Renal pelvis (tissue), 12 donors: ENCODE measurements at places on chromosomes 5 and 9. TPM values are rescaled to one million over a fixed set of nuclear protein-coding genes. Genes with fewer than 3 reads are reported as not detected.

The F12 gene
- 20.7 TPM for polyA plus RNA-seq

DNA sequence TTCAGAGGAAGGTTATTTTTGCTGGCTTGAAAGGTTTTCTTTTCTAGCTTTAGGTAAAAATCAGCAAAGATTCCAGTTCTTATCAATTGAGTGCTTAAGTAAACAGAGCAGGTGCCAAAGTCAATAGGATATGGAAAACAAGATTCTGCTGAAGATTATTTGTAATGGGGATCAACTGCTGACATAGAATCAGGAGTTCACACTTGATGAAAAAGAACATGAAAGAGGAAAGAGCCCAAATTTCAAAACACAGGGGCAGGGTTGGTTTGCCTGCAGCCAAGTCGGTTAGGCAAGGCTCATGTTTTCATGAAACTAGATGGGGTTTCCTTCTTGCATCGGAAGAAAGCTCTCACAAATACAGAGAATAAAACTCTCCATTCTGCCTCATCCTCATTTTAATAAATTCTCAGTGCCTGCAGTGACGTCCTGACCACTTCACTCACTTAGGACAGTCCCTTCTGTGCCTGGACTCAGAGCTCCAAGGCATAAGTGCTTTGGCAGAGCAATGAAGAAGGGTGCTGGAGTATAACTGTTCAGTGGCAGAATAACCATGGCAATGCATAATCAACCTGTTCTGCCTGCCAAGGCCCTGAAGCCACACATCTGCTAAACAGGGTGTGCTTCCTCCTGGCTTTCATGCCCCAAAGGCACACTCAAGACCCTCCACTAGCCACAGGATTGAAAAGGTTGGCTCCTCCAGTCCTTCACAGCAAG is 179.6 kb downstream of the GNAQ start:
- no peak for DNase-seq

GRCh38 chr9:89278997-89279739 is 31.8 kb upstream of the CKS2 start:
- peak; percentile 49 for DNase-seq

- DNase-seq = no peak
These were observed 16.0 kb upstream of the ERGIC1 start for GRCh38 chr5:172818081-172818480.

The TMOD1 gene
- polyA plus RNA-seq = 1.9 TPM

DNA sequence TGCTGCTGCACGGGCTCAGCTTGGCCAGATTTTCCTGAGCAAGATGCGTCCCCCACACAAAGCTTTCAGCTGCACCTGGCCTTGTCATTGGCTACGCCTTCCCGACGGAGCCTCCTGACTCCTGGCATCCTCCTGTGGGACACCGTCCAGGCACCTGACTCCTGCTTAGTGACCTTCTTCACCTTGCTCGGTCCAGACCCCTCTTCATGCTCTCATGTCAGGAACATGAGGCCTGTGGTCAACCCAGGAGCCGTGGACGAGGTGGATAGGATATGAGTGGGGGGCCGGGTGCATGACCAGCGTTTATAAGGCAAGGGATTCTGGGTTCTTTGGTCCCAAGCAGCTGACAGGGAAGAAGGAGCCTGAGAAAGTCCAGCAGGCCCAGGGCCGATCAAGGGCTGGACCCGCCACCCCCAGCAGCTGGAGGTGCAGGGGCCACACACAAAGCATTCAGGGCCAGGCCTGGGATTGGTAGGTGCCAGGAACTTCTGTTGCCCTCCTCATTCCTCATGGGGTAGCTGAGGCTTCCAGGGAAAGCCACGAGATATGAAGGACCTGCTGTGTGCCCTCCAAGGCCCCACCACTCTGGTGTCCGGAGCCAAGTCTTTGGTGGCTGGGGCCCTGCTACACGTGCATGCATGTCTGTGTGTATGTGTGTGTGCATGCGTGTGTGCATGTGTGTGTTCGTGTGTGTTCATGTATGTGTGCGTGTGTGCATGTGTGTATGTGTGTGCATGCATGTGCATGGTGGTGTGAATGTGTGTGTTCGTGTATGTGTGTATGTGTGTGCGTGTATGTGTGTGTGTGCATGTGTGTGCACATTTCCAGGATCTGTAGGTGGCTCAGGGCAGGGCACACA is 34.9 kb downstream of the SLC6A3 start:
- no peak for DNase-seq

The CDH9 gene
- 7.2 TPM for polyA plus RNA-seq

The INSYN2B gene
- polyA plus RNA-seq = 2.1 TPM

GRCh38 chr9:13568405-13568804 is 288.9 kb upstream of the MPDZ start:
- DNase-seq = no peak

The KIF12 gene
- polyA plus RNA-seq = 227 TPM

The TMEM8B gene
- 31.1 TPM for polyA plus RNA-seq

DNA sequence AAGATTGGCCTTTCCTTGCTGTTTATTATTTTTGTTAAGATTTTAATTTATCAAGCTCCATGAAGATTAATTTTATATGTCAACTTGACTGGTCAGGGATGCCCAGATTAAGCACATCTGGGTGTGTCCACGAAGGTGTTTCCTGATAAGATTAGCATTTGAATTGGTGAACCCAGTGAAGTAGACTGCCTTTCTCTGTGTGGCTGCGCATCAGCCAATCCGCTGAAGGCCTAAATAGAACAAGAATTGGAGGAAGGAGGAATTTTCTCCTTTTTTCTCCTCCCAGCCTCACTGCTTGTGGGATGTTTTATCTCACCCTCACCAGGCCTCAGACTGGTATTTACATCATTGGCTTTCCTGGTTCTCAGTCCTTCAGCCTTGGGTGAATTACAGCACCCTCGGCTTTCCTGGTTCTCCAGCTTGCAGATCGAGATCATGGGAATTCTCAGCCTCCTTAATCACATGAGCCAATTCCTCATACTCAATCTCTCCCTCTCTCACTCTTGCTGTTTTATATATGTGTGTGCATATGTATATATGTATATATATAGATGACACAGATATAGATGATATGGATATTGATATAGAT is 135.4 kb upstream of the SPEF2 start:
- no peak for DNase-seq

- DNase-seq = no peak
These were observed 210.4 kb upstream of the SLC30A5 start for GRCh38 chr5:68883436-68883835.

DNA sequence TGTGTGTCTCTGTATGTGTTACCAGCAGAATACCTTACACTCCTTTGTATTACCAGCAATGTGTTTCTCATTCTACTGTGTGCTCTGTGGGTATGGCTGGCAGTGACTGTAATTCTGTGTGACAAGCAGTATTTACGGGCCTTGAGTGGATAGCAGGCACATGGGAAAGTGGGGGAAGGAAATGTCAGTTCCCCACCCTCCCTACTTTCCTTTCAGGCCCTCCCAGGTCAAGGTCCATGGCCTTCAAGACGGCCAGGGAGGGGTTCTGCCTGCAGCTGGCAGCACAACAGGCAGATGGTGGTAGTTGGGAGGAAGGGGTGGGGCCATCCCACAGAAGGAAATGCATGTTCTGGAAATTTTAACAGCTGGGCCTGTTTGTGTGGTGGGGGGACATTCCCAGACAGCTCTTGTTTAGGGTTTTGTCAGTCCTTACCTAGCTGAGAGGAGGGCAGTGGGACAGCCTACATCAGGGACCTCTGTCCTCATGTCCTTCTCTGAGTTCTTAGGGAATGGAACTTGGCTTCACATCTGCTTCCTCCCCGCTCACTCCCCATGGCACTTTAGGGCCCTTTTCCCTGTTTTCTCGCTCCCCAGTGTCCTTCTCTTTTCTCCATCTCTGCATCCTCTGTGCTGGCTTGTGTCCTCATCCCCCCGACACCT is 14.6 kb upstream of the TNIP1 start:
- DNase-seq = peak; percentile 30

DNA sequence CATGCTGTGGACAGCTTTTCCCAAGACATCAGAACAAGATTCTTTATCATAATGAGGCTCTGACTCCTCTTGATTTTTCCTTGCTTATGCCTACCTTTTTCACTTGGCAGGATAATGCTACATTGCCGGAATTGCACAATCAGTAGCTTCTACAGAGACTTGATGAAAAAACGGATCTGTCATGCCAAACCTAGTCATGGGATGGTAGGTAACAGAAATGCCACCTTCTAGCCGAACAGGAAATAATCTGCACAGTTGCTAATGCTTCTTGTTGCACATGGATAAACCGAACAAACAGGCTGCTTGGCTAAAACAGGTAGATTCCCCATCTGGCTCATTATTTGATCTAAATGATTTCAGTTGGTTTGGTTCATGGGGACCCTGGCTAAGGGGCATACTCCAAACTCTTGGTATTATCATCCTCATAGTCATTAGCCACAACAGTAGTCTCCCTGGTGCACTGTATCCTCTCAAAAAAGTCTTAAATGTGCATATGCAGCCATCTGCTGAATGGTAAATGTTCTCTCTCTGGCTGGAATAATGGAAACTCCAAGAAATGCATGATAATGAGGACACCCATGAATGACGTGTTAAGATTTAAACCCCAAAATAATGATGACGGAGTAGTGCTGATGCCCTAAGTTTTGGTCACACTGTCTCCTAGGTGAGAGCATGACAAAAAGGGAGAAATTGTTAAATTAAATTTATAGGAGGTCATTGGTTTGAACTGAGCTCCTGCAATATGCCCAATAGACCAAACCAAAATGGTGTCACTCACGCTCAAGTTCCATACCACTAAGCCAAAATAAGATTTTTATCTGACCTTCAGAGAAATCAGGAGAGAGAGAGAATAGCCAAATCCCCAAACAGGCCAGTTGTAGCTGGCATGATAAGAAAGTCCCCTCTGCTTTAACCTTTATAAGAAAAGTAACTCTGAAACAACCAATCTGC is 47.0 kb downstream of the RAPGEF1 start:
- DNase-seq = no peak

The MAN2A1 gene
- 70.5 TPM for polyA plus RNA-seq

The SYK gene
- polyA plus RNA-seq = 34.6 TPM

The ARL14EPL gene
- polyA plus RNA-seq = not detected

- no peak for DNase-seq
These were observed 80.5 kb downstream of the PLPP1 start for GRCh38 chr5:55454282-55454681.

GRCh38 chr5:138844125-138844461 is 31.0 kb downstream of the LRRTM2 start:
- DNase-seq = no peak

- no peak for DNase-seq
These were observed 112.9 kb downstream of the ST8SIA4 start for GRCh38 chr5:100790170-100790665.

The CDC25C gene
- polyA plus RNA-seq = 9.0 TPM

The LHX2 gene
- 0.22 TPM for polyA plus RNA-seq

GRCh38 chr5:39022151-39022550 is 52.0 kb downstream of the RICTOR start:
- no peak for DNase-seq

The SH3GLB2 gene
- polyA plus RNA-seq = 141 TPM

DNA sequence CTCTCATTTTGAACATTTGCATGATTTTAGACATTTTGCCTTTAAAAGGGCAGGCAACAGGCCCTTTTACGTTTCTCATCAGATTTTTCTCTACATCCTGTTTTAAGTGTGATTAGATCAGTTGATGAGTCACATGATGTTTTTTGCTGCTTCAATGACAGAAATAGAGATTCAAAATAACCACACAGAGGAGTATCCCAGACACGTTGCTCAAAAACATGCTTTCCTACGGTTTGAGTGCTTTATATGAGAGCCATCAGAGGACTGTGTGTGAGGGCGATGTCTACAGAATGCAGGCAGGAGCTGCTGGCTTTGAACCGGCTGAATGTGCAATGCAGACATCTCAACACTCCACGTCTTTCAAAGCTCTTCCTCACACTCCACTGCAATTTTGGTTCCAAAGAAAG is 42.1 kb downstream of the OTULIN start:
- DNase-seq = no peak

The ADAM19 gene
- 11.1 TPM for polyA plus RNA-seq

GRCh38 chr5:65769539-65769938 is 47.5 kb downstream of the NLN start:
- no peak for DNase-seq
